ENCODE measurements at places on chromosomes 1 and 21. TPM values are rescaled to one million over a fixed set of nuclear protein-coding genes. Genes with fewer than 3 reads are reported as not detected.
A peak's percentile ranks its signal among the peaks of the same experiment; 100 is the strongest.

DNA sequence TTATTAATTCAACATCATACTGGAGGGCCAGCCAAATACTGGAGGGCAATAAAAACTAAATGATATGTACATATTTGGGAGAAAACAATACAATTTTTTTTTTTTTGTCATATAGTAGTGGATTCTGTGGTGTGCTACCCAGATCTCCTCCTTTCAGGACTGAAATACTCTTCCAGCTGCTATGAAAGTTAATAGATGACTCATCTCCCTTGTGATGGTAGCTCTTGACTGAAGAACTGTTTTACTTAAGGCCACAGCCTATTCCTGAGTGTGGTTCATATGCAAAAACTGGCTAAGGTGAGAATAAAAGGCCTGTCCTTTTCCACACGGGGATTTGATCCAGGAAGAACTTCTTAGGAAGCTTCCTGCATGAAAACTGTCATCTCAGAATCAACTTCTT is 307.9 kb downstream of the HLX start:
- DNase-seq, result no peak

DNA sequence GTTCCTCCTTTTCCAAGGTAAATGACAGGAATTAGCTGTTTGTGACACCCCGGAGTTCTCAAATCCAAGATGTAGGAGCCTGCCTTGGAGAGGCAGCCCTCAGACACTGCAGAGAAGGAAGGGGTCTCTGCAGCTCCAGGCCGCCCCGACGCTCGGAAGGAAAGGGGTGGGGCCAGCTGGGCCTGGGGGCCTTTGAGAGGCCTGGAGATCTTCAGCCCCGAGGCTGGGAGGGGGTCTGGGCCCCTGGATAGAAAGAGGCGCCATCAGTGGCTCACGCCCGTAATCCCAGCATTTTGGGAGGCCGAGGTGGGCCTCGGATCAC is 1.1 kb upstream of the TNFRSF18 start:
- DNase-seq, result no peak

- no peak for DNase-seq
These were observed 112.9 kb downstream of the MAB21L3 start for GRCh38 chr1:116224111-116224510.

- DNase-seq, result no peak
These were observed 255.5 kb upstream of the LRRC7 start for GRCh38 chr1:69312055-69312732.

GRCh38 chr1:19327736-19328135 is 15.6 kb downstream of the SLC66A1 start:
- DNase-seq, result no peak

DNA sequence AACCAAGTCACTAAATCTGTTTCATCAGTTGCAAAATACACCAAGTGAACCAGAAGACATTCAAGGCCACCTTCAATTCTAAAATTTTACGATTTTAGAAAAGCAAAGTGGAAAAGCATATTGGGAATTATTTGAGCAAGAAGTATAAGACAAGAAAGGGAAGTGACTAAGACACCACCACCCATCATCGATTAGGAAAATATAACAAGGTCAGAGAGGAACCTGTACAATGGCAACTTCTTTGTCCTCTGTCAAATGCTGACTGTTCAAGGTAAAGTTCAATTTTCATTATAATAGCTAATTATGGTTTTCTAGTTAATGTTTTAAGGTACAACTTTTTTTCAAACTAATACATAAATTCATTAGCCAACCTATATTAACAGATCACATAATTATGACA is 10.8 kb downstream of the FRRS1 start:
- DNase-seq, result no peak

- peak; percentile 51 for DNase-seq
These were observed 4.4 kb downstream of the CYB561D1 start for GRCh38 chr1:109498161-109498801.

- DNase-seq, result peak; percentile 54
These were observed 20.6 kb upstream of the TTC34 start for GRCh38 chr1:2821966-2822620.

- no peak for DNase-seq
These were observed 40.6 kb downstream of the SCP2 start for GRCh38 chr1:52967666-52968065.

DNA sequence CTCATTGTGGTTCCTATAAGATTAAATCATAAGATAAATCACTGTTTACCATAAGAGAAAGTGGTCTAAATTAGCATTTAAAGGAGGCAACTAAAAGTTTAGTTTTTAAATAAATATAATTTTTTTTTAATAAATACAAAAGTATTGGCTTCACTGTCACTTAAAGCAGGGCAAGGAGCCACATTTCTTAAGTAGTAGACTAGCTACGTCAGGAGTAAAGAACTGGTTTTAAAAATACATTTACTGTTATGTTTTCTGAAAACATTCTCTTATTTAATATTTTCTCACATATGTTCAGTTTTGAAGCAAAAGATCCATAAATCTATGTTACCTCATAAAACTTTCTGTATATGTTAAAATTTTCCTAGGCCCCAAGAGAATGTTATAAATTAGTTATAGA is 2.2 kb downstream of the ANGPTL1 start:
- no peak for DNase-seq

Gene EDARADD
- total RNA-seq, result 0.45 TPM

- DNase-seq, result no peak
These were observed 27.1 kb downstream of the OSBPL9 start for GRCh38 chr1:51644020-51644419.

DNA sequence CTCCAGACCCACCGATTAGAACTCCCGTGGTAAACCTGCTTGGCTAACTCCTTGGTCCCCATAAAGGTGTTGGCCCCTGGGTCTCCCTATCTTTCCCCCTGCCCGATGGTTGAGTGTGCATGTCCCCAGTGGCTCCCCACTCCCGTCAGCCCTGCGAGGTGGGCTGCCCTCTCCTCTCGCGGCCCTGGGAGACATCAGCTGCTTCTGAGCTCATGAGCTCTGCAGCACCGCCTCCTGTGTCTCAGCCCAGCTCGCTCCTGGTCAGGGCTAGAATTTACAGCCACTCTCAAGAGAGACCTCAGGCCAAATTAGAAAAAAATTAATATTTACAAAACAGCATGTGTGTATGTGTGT is 15.9 kb upstream of the ZBTB21 start:
- no peak for DNase-seq

DNA sequence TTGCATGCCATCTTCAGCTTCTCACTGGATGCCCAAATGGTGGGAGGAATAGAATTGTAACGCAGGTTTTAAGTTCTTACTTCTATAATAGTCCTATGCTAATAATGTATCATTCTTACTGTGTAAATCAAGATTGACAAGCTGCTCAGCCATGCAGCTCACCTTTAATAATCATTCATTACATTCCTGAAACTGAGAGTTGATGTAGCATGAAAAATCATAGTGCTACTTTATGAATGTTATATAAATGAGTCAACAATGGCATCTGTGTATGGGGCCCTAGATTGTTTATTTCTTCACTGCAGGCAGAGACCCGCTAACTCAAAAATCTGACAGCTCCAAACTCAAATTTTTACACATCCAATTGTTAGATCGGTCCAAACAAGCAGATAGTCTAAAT is 34.4 kb downstream of the FH start:
- no peak for DNase-seq

GRCh38 chr1:23530747-23531561 is at the start of gene E2F2:
Gene E2F2, minus strand, starts transcription at chr1:23531233. Its CDS starts 440 bp downstream, at chr1:23530793.
- DNase-seq, result peak; percentile 90

DNA sequence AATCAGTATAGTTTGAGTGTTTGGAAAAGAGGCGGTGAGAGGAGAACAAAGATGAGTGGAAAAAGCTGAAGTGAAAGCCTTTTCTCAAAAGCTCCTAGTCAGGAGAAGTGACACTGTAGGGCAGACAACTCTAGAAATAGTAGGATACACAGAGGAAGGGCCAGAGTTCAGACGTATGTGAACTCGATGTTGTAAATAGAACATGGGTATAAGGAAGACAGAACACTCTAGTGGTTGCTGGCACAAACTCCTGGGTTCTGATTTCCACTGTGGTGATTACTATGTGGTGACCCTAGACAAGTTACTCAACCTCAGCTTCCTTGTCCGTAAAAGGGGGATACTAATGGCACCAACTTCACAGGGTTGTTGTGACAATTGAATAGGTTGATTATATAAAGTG is 30.2 kb upstream of the MGST3 start:
- DNase-seq, result no peak

Gene SHISAL2A
- total RNA-seq, result 7.9 TPM

- DNase-seq, result no peak
These were observed 33.2 kb upstream of the FNBP1L start for GRCh38 chr1:93414749-93415148.

GRCh38 chr21:35144978-35145377 is 95.9 kb upstream of the RUNX1 start:
- DNase-seq, result no peak

Gene RCSD1
- total RNA-seq, result 143 TPM

Gene F5
- 1.6 TPM for total RNA-seq

DNA sequence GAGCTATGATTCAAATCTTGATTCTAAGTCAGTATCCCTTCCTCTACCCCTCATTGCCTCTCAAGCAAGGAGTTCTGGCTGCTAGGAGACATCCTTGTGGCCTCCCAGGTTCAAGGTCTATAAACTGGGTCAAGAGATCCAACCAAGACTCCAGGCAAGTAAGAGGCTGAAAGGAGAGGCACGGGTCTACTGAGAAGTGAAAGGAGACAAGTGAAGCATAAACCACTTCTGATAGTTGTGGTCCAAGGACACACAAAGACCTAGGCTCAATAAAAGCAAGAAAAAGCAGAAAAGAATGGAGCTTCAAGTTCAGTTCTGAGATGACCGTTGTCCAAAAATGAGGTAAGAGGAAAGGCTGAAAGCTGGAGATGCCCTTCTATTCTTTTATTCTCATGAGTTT is 17.8 kb upstream of the PPP2R5A start:
- no peak for DNase-seq

- DNase-seq, result no peak
These were observed 68.4 kb upstream of the ADGRL4 start for GRCh38 chr1:79074975-79075374.

Gene BTBD8
- total RNA-seq, result 1.5 TPM

DNA sequence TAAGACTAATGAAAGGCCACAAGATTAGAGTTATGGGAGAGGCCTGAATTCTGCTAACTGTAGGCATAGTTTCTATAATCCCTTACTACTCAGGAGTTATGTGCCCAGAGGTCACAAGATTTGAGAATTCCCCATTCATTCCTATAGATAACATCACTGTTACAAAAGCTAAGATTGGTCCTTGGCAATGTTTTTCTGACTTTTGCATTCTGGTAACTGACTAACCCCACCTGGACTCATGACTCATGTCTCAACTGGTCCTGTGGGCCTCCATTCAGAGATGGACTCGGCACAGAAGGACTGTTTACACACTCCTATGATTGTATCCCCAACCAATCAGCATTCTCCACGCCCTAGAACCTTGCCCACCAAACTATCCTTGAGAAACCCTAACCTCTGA is 249.0 kb upstream of the ZP4 start:
- DNase-seq, result no peak

GRCh38 chr21:44024887-44025353 is 12.8 kb downstream of the TRAPPC10 start:
- DNase-seq, result no peak

GRCh38 chr21:46038871-46039397 is 57.4 kb downstream of the COL6A1 start:
- no peak for DNase-seq

DNA sequence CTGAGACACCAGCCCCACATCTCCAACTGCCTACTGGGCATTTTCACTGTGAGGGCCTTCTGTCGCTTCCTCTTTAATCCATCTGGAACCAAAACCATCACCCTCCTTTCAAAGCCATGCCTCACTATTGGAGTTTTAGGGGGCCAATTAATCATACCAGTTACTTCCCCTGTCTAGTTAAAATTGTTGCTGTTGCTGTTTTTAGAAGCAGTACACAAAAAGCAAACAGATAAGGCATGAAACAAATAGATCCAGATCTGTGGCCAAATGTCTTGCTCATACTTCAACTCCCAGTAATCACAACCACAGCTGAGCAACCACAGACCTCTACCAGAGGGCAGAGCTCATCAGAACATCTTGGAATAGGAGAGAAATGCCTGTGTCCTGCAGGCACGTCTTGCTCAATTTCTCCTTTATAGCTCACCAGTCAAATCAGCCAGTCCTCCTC is 133.8 kb upstream of the C1orf105 start:
- no peak for DNase-seq

- no peak for DNase-seq
These were observed 70.9 kb downstream of the WDR64 start for GRCh38 chr1:241722947-241723346.

DNA sequence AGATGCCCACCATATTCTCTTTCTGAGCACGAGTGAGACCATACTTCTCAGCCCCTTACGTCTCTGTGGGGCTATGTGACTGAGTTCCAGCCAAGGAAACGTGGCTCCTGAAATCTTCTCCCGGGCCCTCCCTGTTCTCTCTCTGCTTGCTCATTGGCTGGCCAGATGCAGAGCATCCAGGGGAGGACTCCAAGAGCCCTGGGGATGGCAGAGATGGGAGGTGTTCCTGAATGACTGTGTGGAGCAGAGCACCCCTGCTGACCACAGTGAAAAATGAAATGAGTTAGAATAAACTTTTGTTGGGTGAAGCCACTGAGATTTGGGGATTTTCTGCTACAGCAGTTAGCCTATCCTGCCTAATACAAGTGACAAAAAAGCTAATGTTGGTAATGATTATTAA is 23.8 kb downstream of the KIAA0040 start:
- DNase-seq, result no peak

DNA sequence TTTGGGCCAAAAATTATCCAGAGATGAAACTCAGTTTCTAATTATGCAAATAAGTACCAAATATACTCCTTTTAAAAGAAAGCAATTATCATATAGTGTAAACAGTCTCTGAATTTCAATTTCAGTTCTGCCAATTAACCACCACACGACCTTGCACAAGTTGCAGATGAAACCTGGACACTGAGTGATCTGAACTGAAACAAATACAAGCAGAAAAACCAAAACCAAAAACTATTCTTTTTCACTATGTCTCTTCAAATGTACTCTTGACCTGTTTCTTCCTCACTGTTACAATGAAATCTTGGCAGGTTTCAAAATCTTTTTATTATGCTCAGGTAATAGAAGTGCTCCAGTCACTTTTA is 79.2 kb downstream of the TYW3 start:
- no peak for DNase-seq

DNA sequence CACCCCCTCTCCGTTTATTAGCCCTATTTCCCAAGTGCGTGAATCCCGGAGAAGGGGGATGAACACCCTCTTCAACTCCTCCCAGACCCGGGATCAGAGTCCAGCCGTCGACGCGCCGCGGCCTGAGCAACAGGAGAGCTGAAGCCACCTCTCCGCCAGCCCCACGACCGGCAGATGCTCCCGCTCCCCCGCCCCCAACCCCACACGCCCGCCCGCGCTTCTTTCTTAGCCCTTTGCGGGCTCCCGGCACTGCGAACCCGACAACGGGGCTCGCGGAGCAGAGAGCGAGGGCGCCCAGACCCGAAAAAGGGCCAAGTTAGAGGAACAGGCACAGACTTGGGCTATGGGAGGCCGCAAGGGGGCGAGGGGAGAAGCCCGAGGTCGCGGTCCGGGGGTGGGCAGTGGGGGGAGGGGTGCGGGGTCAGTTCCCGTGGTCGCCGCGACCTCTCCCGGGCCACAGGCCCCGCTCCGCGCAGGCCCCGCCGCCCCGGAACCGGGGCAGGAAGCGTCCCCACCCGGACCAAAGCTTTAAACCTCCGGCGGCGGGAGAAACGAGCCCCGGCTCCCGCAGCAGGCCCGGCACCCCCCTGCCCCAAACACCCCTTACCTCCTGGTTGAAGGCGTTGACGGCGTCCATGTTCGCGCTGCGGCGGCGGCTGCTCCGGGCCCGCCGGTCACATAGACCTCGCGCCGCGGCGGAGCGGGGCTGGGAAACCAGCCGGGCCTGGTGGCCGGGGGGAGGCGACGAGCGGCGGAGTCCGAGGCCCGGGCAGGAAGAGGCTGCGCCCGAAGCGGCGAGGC is 662 bp downstream of the SCAF4 start:
- DNase-seq, result peak; percentile 60

Gene ALX3
- total RNA-seq, result not detected

- no peak for DNase-seq
These were observed 80.3 kb downstream of the DIRAS3 start for GRCh38 chr1:67970088-67970487.
